ENCODE measurements at places on chromosomes 6 and 20. TPM values are rescaled to one million over a fixed set of nuclear protein-coding genes. Genes with fewer than 3 reads are reported as not detected.
A peak's percentile ranks its signal among the peaks of the same experiment; 100 is the strongest.

Gene ENPP1
- polyA plus RNA-seq = 10.5 TPM

Gene C20orf202
- 0.31 TPM for polyA plus RNA-seq

- DNase-seq = peak; percentile 11
Observed at GRCh38 chr6:32472781-32473375, 33.2 kb downstream of the HLA-DRA start.

DNA sequence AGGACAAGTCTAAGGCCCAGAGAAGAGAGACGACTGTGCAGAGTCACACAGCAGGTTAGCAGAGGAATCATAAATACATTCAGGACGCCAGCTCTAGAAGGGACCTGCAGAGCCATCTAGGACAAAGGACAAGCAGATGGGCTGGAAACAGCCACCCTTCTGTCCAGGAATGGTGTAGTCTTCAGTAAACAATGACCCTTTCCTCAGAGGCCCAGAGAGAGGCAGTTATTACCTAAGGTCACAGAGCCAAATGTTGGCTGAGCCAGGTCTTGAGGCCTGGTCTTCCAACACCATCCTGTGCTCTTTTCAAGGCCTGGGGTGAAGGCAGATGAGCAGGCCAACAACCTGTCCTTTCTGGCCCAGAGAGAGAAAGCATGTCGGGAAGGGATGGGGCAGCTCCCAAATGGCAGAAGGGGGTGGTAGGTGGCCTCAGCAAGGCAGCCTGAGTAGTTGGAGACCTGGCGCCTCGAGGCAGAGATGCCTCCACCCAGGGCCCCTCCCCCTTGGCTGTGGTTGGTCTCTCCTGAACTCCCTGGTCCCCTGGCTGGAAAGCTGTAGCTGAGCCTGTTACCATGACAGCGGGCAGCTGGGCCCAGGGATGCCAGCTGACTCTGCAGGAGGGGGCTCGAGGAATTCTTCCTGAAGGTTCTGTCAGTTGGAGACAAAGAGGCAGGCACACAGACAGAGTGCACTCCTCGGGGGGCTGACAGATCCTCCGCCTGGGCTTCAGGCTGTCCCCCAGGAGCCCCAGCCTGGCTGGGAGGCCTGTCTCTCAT is 24.8 kb downstream of the EPB41L1 start:
- no peak for DNase-seq

Data from muscle of leg (tissue), 16 donors.